ENCODE measurements at places on chromosomes 5 and 9.

DNA sequence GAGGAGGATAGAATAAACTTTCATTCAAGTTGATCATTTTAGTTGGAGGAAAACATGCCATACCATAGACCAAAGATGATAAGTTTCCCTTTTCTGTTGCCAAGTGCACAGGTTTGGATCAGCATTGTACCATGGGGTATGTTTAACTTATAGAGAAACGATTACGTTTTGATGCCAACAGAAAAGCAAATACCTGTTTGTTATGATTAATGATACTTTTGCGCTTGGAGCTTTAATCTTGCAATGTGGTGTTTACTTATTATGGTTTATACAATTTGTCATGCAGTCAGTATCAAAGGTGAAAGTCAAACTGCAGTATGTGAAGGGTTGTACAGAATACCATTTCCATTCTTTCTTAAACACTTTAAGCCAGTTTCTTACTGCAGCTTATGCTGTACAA lies 13.2 kb upstream of the ARHGEF28 start:
- no peak for DNase-seq

- DNase-seq, result no peak
These were observed 390.3 kb downstream of the CAAP1 start for GRCh38 chr9:26502311-26502710.

DNA sequence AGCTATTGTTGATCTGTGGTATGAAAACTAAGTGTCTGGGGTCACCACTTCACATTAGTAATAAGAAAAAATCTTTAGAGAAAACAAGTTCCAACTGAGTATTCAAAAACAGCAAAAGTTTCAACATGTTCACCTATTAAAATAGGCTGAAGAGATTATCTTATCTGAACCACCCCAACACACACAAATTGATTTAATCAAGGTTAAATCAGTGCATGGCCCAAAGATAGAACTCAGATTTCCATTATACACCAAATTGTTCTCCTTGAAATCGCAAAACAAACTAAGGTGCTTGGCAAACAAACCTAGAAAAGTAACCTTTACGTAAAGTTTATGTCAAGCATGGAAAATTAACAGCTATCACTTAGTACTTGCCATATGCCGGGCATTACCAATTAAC lies 61.1 kb downstream of the TMEM161B start:
- DNase-seq, result no peak

GRCh38 chr5:125834438-125835115 lies 588.6 kb upstream of the GRAMD2B start:
- no peak for DNase-seq

DNA sequence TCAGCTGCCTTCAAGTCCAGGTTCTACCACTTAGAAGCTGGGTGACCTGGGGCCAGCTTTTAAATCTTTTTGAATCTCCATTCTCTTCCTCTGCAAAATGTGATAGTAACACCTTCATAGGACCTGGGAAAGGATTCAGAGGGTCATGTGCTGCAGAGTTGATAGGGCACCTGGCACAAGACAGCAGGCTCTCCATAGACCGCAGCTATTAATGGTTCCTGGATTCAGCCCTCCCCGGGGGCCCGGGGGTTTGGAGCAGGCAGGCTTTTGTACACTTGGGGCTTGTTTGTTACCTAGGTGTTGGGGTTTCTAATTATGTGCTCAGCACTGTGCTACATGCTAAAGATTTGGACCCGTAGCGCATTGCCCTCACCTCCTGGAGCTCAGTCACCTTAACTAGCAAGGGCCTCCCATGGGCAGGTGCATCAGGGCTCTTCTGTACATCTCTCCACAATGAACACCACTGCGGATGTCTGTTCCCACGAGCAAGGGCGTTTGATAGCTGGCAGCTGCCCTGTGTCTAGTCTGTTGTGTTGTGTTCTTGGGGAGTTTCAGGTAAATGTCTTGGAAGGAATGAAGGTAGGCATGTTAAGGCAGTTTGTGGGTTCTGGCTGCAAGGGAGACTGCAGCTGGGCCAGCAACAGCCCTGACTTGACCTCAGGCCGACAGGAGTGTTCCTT lies 12.1 kb downstream of the PRRC2B start:
- DNase-seq, result peak; percentile 47

- no peak for DNase-seq
These were observed 1.9 kb upstream of the QSOX2 start for GRCh38 chr9:136247551-136247916.

DNA sequence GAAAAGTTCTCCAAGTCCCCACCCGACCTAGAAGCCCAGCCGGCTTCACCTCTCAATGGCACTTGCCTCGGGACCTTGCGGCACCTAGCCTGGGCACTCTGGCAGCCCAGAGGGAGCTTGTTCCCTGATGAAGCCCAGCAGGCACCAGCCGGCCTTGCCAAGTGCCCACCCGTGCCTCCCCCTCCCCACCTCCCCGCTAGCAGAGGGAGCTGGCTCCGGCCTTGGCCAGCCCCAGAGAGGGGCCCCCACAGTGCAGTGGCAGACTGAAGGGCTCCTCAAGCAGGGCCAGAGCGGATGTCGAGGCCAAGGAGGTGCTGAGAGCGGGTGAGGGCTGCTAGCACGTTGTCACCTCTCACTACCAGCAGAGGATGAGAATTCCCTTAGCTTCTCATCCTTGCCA lies 37.6 kb upstream of the CAVIN4 start:
- no peak for DNase-seq

DNA sequence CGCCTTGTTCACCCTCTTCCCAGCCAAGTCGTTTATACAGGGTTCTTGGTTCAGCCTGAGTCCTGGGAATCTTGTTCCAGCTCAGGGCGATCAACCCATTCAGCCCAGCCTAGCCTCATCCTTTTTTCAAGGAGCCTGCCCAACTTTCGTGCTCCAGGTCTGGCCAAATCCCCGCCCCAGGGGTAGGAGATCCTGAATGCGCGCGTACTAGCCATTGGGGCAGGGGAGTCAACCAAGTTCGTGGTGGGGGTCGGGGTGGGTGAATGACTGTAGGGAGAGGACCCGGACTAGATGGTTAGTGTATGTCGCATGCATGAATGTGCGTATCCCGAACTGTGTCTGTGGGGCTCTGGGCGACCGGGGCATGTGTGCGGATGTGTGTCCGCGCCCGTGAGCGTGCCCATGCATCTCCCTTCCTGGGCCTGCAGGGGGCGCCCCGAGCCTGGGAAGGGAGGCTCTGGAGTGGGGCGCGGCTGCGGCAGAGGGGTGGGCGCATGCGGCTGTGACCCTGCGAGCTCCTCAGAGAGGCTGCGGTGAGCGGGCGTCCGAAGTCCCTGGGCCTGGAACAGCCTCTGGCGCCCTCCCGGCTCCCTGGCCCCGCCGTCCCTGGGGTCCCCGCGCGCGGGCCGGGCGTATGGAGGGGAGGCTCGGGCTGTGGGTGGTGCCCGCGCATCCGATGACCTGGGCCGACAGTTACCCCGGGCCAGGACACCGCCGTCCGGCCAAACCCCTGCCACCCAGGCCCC lies 8.7 kb downstream of the CCL21 start:
- DNase-seq, result peak; percentile 37

- DNase-seq, result peak; percentile 16
These were observed 67.1 kb upstream of the GGTA1 start for GRCh38 chr9:121566481-121567465.

DNA sequence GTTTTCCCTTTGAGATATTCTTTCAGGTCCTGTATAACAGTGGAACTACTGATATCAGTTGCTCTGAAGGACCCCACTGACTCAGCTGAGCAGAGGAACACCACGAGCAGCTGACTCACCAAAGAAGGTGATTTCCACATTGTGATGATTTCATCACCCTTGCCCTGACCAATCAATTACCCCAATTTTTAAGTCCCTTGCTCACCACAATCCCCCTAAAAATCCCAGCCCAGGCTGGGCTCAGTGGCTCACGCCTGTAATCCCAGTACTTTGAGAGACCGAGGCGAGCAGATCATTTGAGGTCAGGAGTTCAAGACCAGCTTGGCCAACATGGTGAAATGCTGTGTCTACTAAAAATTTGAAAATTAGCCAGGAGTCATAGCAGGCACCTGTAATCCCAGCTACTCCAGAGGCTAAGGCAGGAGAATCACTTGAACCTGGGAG lies 125.3 kb upstream of the ABCA1 start:
- DNase-seq, result no peak

GRCh38 chr5:79961716-79962574 lies 29.1 kb downstream of the MTX3 start:
- no peak for DNase-seq
